ENCODE measurements at places on chromosomes 5 and 9.
A peak's percentile ranks its signal among the peaks of the same experiment; 100 is the strongest.

- DNase-seq, result no peak
These were observed 6.2 kb upstream of the LIFR start for GRCh38 chr5:38562444-38563210.

DNA sequence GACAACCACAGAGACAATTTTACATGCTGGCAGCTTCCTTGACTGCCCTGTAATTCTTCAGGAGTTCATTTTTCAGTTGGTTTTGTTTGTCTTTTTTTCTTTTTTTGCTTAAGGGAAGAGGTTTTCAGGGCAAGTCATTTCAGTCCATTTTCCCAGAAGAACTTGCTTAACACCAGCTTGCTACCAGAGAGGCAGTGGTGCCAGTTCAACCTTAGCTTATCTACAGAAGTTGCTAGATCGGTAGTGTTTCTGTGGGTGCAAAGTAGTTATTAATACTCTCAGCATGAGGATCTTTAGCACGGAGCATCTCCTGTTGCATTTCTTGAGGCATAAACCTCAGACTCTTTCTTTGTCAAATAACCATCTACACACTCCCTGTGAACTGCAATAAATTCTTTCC is 1.1 kb downstream of the SPEF2 start:
- DNase-seq, result peak; percentile 29

- no peak for DNase-seq
These were observed 372.6 kb downstream of the KDM4C start for GRCh38 chr9:7130266-7130820.

DNA sequence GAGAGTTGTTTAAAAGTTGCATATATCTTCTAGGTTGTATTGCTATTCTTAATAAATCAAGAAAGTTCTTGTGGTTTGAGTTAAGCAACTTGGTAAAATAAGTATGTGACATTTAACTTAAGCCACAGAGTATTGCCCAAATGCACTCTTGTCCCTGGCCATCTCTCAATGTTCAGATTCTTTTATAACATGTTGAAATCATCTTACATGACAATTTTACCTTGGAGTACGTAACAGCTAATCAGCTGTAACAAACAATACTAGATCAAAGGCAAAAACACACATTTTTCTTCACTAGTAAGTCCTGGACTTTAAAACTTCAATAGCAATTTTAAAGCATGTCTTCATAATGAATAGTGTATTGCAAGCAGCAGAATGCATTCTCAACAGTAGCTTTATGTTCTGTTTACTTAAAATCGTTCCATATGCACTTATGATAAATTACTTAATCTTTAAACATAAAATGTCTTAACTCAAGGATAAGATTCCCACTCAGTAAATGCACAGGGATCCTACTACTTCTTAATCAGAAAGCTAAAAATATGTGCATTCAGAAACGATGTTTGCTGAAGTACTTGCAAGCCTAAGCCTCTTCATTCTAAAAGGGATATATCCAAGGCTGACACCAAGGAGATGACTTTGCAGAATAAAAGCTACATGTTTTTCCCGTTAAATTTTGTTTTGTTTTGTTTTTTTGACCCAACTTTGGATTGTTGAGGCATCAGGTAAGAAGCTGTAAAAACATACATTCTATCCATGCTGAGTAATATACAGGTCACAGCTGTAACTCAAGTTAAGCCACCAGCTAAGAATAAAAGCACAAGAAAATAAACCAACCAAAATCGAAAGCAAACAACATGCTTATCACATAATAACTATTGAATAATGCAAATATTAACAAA is 86.1 kb upstream of the NFIB start:
- DNase-seq, result no peak
